ENCODE measurements at places on chromosomes 5 and 9. TPM values are rescaled to one million over a fixed set of nuclear protein-coding genes. Genes with fewer than 3 reads are reported as not detected.

Gene LHX3
- not detected for total RNA-seq

Gene PCDHB12
- total RNA-seq, result 6.9 TPM

Gene OCLN
- 18.2 TPM for total RNA-seq

Gene SLC34A3
- not detected for total RNA-seq

Gene COMMD10
- total RNA-seq, result 74.7 TPM

Gene EMB
- total RNA-seq, result 12.7 TPM

Gene ZBED3
- 4.7 TPM for total RNA-seq

Gene NUTM2F
- not detected for total RNA-seq

Gene PCDHB4
- 3.8 TPM for total RNA-seq

Gene TMEM252
- not detected for total RNA-seq

Gene BTNL3
- not detected for total RNA-seq

Gene SAPCD2
- total RNA-seq, result 3.2 TPM

Gene IL9
- total RNA-seq, result not detected

Gene PCDHGC3
- total RNA-seq, result 62.8 TPM

Data from urinary bladder (tissue), 4 donors.